Glutamatergic neuron (in vitro differentiated cells): ENCODE measurements at places on chromosomes 12 and 14.

- DNase-seq = no peak
Observed at GRCh38 chr14:59346796-59347510, 118.2 kb downstream of the GPR135 start.

- DNase-seq = no peak
Observed at GRCh38 chr12:96770219-96771102, 136.6 kb upstream of the NEDD1 start.

GRCh38 chr12:120067901-120068300 is 48.7 kb downstream of the RAB35 start:
- no peak for DNase-seq

DNA sequence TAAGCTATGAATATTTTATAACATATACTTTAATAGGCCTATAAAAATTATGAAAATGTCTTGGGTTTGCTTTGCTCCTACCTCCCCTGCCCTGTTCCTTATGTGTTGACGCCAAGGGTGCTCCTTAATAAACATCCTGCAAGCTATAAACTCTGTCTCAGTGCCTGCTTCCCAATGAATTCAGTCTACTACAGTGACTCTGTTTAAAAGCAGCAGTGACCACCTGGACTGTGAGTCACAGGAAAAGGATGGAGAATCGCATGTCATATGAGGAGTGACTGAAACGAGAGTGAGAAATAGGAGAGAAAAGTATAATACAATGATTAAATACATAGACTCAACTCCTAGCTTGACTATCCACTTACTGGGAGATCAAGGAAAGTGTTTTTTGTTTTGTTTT is 41.1 kb upstream of the CFAP54 start:
- no peak for DNase-seq

GRCh38 chr14:61466249-61466904 is 145.0 kb downstream of the PRKCH start:
- DNase-seq = no peak

DNA sequence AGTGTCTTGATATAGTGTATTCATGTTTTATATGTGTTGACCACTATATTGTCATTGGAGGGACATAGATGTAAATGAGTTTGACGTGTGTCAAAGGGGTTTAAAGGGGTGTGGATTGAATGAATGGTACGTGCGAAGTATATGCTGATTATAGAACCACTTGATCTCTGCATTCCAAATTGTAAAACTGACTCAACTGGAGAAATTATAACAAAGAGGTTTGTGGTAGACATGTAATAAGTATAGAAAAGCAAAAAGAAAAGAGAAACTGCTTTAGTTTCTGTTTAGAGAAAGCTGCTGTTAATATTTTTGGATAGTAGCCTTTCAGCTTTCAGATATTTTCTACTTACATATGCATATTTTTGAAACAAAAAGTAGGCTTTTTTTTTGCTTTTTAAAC is 8.9 kb upstream of the MYRFL start:
- no peak for DNase-seq

- DNase-seq = no peak
Observed at GRCh38 chr14:27410981-27411380, 813.1 kb upstream of the NOVA1 start.
